ENCODE measurements at places on chromosomes 7 and 10. TPM values are rescaled to one million over a fixed set of nuclear protein-coding genes. Genes with fewer than 3 reads are reported as not detected.

The DDX21 gene
- 286 TPM for total RNA-seq

The ARHGEF5 gene
- 9.4 TPM for total RNA-seq

The EPHA1 gene
- 0.09 TPM for total RNA-seq

The FAM25G gene
- total RNA-seq: not detected

The INMT gene
- not detected for total RNA-seq

The C10orf67 gene
- total RNA-seq: 0.07 TPM

All from activated CD4-positive, alpha-beta T cell treated with anti-CD3 and anti-CD28 coated beads, Interleukin-2, amount 10 ng/mL, durations not matched to agents 24 days and 14 days (primary cell).